Endothelial cell of umbilical vein (primary cell): ENCODE measurements at places on chromosomes 1 and 21. TPM values are rescaled to one million over a fixed set of nuclear protein-coding genes. Genes with fewer than 3 reads are reported as not detected.

KRTAP11-1 gene
- total RNA-seq = not detected in 2 replicates

DNA sequence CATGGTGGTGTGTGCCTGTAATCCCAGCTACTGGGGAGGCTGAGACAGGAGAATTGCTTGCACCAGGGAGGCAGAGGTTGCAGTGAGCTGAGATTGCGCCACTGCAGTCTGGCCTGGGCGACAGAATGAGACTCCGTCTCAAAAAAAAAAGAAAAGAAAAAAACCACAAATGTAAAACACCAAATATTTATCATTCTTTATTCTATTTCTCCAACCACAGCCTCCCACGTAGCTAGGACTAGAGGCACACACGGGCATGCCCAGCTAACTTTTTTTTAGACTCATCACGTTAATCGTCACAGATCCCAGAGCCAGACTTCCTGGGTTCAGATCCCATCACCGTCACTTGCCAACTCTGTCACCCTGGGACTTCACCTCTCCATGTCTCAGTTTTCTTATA lies 13.5 kb downstream of the DNAJC16 start:
- no peak for DNase-seq

UBE2U gene
- total RNA-seq = not detected in 2 replicates

GRCh38 chr1:213127074-213127473 lies 76.0 kb downstream of the RPS6KC1 start:
- DNase-seq = no peak

DNA sequence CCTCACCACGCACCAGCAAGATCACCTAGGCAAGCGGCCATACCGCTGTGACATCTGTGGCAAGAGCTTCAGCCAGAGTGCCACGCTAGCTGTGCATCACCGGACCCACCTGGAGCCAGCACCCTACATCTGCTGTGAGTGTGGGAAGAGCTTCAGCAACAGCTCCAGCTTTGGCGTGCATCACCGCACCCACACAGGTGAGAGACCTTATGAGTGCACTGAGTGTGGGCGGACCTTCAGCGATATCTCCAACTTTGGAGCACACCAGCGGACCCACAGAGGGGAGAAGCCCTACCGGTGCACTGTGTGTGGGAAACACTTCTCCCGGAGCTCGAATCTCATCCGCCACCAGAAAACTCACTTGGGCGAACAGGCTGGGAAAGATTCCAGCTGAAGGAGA lies 5.0 kb downstream of the ZNF691 start:
- DNase-seq = no peak

DNAJC28 gene
- 0.82 and 1.0 TPM in 2 replicates for total RNA-seq

- DNase-seq = peak; percentile 40
Observed at GRCh38 chr1:177858332-177858821, 111.5 kb downstream of the SEC16B start.
